ENCODE measurements at places on chromosomes 2 and 18.
A peak's percentile ranks its signal among the peaks of the same experiment; 100 is the strongest.

DNA sequence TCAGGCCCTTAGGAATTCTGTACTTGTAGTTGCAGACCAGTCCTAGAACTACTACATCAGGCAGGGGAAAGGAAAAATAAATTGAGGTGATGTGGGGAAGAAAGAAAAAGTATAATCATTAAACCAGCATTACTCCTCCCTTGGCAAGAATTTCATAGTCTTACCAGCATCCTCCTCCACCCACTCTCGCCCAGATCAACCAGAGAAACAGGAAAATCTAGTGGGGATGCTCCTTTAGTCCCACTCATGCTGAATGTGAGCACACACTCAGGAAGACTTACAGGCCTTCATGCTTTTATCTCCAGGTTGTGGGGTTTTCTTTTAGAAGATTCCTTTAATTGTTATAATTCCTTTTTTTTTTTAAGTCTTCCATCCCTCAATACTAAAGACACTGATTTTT, 129.3 kb upstream of the CCDC150 start:
- no peak for DNase-seq

- DNase-seq, result peak; percentile 18
These were observed 39.0 kb upstream of the MAL start for GRCh38 chr2:94986392-94986963.

- no peak for DNase-seq
These were observed 50.9 kb upstream of the GPD2 start for GRCh38 chr2:156385242-156385641.

DNA sequence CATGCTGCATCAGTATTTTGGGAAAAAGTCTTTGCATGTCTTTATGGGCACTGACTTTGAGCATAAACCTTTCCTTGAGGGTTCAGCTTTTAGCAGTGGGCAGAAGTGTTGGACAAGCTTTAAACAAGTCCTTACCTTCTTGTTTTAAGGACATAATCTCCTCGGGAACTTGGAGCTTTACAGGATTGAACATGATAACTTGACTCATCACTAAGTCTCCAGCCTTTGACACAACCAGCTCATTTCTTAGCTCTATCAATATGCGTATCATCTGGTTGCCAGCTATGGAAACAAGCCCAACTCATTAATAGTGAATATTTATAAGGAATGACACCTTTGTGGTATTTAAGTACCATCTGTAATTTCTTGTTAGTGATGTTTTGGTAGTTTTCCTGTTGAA, 21.0 kb upstream of the RAB27B start:
- no peak for DNase-seq

DNA sequence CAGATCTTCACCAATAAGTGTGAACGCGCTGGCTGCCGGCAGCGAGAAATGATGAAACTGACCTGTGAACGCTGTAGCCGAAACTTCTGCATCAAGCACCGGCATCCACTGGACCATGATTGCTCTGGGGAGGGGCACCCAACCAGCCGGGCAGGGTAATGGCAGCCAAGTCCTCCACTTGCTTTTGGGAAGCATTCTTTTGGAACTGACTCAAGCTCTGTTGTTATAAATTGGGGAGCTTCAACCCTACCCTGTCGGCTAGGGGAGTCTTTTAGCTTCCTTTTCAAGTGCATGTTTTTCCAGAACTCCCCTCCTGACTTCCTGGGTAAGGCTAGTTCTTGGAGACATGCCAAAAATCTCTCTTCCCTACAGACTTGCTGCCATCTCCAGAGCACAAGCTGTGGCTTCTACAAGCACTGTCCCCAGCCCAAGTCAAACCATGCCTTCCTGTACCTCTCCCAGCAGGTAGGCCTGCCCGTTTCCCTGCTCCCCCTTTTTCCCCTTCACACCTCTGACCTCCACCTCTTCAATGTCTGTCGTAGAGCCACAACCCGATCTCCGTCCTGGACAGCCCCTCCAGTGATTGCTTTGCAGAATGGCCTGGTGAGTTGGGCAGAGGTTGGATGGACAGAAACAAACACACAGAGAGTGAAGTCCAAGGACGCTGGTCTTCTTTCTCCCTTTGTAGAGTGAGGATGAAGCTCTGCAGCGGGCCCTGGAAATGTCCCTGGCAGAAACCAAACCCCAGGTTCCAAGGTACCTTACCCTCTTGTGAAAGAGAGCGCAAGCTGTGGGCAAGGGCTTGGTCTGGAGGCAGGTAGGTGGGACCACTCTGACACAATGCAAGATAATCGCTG, 1.5 kb downstream of the ZFAND2B start:
- no peak for DNase-seq

- DNase-seq, result no peak
These were observed 6.6 kb downstream of the GALNT5 start for GRCh38 chr2:157264099-157264498.

DNA sequence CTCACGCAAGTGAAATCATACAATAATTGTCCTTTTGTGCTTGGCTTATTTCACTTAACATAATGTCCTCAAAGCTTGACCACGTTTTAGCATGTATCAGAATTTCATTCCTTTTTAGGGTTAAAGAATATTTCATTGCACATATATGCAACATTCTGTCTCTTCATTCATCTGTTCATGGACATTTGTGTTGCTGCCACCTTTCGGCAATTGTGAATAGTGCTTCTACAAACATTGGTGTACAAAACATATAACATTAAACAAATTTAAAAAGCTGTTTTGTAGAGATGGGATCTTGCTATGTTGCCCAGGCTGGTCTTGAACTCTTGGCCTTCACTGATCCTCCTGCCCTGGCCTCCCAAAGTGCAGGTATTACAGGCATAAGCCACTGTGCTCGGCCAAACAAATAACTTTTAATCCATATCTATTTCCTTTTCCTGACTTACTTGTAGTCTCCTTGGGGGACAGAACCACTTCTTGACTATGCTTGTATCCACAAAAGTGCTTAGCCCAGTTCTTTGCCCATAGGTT, 209.3 kb downstream of the SLC4A3 start:
- no peak for DNase-seq

DNA sequence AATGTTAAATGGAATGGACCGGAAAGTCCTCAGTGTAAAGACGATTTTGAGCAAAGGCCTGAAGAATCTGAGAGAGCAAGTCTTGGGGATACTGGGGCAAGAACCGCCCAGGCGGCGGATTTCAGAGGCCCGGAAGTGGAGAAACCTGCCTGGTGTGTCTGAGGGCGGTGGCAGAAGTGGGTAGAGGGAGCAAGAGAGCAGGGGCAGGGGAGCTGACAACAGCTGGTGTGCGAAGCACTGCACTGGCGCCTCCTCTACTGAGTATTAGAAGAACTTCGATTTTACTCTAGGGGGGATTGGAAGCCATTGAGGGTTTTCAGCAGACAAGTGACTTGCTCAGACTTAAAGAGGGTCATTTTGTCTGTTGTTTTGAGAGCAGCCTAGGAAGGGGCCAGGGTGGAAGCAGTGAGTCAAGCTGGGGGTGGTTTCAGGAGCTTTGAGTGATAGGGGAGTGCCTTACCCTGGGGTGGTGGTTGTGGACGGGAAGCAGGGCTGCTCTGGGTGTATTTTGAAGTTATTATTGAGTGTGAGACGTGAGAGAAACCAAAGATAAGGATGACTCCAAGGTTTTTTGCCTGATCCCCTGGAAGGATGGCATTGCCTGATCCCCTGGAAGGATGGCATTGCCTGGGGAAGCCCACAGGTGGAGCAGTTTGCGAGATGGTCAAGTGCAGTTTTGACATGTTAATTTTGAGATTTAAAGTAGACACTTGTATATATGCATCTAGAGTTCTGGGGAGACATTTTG, 52.5 kb downstream of the ZNF236 start:
- no peak for DNase-seq

DNA sequence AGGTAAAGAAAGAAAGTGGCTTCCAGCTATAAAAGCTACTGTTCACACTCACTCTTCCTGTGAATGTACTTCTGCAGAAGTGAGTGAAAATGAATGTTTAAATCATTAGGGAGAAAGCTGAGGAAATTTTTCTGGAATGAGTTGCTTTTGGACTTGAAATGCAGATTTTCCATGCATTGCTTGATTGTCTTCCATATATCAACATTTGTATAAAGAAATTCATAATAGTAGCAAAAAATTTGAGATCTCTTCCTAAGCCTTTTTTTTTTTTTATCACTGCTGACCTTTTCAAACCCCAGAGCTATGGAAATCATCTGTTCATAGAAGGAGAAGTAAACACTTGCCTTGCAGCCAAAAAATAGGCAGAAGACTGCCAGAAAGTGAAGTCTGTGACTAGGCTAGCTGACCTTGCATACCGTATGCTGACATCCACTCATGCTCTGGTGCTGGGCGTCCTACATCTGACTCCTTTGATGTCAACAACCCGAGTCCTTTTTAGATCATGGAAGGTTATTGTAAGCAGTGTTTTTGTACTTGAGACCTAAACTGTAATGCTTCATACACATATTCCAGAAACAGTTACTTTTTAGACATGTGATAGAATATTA, 154.5 kb upstream of the RASGRP3 start:
- no peak for DNase-seq

GRCh38 chr2:3159782-3160545, 217.7 kb downstream of the EIPR1 start:
- no peak for DNase-seq

DNA sequence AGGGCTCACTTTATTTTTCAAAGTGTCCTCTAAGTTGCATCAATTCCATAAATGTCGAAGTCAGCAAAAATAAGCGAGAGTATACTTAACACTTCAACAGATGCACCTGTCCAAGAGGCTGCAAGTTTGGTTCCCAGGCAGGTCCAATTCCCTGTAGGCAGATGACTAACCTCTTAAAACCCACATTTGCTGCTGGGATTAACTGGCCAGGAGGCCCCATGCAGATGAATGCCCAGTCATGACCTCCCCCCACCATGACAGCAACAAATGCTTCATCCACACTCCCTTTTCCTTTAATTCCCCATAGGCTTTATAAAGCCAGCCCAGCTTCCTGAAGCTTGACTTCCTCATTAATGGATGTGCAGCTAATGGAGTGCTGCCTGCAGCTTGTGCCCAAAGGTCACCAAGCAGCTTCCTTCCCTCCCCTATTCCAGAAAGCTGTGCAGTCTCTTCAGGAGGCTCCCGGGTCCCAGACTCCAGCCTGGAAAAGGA, 35.7 kb downstream of the REEP1 start:
- no peak for DNase-seq

- DNase-seq, result no peak
These were observed 21.3 kb downstream of the COL4A3 start for GRCh38 chr2:227185615-227186232.

- DNase-seq, result no peak
These were observed 164.3 kb downstream of the NEDD4L start for GRCh38 chr18:58208207-58208932.

GRCh38 chr18:58545338-58546296, 83.3 kb downstream of the ALPK2 start:
- DNase-seq, result no peak

DNA sequence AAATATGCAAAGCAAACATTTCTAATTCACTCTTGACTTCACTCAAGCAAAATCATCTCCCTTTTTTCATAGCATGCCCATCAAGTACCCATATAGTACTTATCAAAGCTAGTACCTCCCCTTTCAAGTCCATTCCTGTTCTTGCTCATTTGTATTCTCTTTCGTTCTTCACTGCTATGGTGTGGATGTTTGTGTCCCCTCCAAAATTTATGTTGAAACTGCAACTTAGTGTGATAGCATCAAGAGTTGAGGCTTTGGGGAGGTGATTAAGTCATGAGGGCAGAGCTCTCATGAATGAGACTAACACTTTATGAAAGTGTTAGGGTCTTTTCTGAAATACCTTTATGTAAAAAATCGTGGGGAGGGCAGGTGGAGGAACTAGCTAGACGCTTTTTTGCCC, 52.9 kb downstream of the RNU4ATAC start:
- DNase-seq, result no peak

- DNase-seq, result no peak
These were observed 62.8 kb downstream of the SMIM21 start for GRCh38 chr18:75364512-75365253.

DNA sequence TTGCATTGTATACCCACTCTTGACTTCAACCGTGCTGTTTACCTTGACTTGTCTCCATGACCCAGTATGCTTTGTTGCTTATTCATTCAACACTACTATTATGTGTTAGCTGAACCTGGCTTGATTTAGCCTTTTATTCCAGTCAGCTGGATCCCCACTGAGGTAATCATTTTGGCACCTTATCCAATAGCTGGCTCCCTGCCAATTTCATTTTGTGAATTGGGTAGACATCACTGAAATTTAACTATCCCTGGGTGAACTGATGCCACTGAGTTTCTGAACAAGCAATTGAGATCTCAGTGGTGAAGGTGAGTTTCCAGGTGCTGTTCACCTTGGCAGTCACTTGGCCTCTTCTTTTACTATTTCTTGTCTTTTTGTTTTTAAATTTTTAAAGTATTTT, 584.3 kb downstream of the ADCYAP1 start:
- DNase-seq, result no peak

- no peak for DNase-seq
These were observed 233.7 kb downstream of the METTL4 start for GRCh38 chr18:2337552-2338141.

DNA sequence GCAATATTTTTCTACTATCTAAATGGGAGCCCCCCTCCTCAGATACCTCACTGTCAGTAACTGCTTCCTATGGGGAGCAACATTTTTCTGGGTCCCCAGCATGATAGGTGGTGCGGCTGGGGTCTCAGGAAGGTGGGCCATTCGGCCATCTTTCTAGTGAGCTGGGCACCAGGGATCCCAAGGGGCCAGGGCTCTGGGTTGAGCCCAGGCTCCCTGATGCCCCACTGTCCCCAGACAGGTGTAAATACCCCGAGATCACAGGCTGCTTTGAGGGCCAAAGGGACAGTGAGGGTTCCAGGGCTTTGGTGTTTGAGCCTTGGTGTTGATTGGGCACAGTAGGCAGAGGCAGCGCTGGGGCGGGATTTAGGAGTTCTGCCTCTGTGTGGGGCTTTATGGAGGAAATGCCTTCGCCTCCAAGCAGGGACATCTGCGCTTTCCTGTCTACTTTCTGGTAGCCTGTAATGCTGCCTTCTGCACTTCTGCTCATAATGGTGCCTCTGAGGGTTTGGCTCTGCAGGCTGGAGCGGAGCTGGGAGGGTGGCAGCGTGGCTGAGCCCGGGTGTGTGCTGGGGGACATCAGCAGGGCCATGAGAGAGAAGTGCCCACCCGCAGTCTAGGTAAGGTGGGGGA, 5.3 kb downstream of the ITM2C start:
- no peak for DNase-seq

DNA sequence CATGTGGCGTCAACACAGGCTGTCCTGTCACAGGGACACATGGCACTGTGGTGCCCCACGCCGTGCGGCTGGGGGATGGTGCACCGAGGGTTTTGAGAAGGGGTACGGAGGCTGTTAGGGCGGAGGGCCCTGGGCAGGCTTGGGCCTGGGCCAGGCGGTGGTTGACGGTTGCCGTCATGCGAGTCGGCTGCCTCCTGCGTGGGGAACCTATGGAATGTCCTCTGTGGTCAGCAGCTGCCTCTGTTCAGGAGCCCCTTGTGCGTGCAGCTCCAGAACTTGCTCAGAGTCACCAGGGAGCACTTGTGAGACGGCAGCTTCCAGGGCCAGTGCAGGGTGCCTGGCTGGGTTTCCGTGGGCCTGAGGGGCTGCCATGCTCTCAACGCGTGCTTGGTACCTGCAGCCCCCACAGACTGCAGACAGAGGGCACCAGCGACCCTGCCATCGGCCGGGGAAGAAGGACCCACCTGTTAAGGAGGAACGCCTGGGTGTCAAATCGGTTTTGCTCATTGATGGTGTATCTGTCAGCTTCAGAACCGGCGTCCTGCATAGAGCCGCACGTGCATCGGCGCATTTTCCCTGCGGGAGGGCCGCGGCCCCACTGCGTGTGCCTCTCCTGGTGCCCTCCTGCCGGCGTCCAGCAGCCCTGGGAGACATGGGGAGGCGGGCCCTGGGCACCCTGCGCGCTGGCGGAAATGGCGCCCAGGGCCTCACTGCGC, 10.0 kb upstream of the D2HGDH start:
- DNase-seq, result no peak

GRCh38 chr2:191566344-191566743, 111.6 kb upstream of the NABP1 start:
- peak; percentile 2 for DNase-seq

All from anterior cingulate cortex (tissue), 58 donors.